ENCODE measurements at places on chromosomes 5 and 9.

DNA sequence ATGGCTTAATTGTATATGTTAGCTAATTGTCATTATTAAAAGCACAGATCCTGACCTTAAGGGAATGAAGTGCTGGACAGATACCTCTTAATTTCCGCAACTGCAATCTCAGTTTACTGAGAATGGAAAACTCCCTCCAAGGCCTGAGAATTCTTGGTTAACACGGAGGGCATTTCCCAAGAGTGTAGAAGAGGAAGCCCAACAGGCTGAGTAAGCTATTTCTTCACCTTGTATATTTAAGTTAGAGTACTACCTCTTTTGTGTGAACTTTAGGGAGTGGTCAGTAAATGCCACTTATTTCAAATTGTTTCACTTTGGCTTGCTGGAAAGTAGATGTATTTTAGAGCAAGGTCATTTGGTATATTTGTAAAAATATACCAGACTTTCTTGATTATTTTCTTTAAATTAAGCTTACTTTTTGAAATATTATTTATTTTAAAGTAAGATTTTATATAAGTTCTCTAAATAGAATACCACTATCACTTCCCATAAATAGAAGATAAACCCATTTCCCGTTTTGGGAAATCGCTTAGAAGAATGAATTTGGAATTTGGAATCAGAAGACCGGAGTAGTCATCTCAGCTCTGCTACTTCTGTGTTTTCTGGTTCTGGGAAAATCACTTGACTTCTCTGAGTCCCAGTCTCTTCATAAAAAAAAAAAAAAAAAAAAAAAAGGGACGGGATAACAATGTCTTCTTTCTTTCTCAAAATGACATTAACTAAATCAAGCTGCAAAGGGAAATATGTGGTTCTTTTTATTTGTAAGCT lies 26.0 kb upstream of the C9orf72 start:
- no peak for DNase-seq

DNA sequence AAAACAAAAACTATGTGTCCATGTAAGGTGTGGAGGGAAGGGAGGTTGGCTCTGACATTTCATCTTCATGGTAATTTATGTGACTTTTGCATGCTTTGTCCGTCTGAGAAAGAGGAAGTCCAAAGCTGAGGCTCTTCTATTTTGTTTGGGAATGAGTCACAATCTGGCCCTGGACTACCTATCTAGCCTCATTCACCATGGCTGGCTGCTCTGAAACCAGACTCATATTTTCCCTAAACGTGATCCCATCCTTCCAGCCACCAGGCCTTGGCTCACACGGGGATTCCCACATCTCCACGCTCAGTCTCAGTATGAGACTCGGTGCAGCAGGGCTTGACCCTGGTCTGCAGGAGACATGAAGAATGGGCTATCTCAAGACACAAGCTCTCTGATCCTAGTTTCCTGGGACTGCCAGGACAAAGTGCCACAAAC lies 672.8 kb downstream of the ACTL7B start:
- no peak for DNase-seq

GRCh38 chr9:10014889-10015288 lies 597.9 kb downstream of the PTPRD start:
- no peak for DNase-seq

GRCh38 chr5:10585518-10585915 lies 21.6 kb downstream of the ANKRD33B start:
- no peak for DNase-seq

- no peak for DNase-seq
Measured at GRCh38 chr5:30572279-30572678, 621.2 kb upstream of the CDH6 start.

Data from SK-N-DZ (cell line).